ENCODE measurements at places on chromosomes 7 and 10.

DNA sequence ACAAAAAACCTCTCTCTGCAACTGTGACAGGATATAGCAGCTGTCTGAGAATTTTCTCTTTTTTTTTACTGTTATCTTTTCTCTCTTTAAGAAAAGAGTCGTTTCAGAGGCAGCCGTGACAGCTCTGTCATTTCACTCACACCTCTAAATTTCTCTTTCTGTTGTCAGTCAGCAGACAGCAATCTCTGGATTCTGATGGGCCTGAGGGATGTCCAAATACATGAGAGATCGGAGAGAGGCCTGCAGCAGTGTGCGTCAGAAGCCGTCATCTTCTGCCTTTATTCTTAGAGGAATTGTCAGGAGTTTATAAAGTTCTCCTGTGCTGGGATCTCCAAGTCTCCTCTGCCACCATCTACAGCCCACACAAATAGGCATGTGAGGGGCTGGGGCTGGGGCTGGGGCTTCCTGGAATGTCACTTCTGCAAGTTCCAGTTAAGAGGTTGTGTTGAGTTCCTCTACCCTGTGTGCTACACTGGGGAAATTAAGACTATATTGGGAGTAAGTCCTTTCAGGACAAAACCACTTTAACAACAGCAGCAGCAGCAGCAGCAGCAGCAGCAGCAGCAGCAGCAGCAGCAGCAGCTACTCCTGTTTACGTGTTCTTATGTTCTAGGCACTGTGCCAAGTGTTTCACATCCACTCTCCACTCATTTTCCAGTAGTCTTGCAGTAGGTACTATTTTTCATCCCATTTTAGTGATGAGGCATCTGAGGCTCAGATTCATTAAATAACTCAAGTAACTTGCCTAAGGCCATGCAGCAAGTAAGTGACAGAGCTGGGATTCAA, 541.3 kb downstream of the LRMDA start:
- no peak for DNase-seq

- DNase-seq = no peak
These were observed 39.6 kb downstream of the COL26A1 start for GRCh38 chr7:101402081-101402779.

- DNase-seq = no peak
These were observed 307.8 kb downstream of the GPAM start for GRCh38 chr10:111875725-111876124.

GRCh38 chr10:116255886-116256751, 16.9 kb downstream of the GFRA1 start:
- DNase-seq = no peak

- DNase-seq = no peak
These were observed 12.3 kb downstream of the CAV2 start for GRCh38 chr7:116511552-116512519.

DNA sequence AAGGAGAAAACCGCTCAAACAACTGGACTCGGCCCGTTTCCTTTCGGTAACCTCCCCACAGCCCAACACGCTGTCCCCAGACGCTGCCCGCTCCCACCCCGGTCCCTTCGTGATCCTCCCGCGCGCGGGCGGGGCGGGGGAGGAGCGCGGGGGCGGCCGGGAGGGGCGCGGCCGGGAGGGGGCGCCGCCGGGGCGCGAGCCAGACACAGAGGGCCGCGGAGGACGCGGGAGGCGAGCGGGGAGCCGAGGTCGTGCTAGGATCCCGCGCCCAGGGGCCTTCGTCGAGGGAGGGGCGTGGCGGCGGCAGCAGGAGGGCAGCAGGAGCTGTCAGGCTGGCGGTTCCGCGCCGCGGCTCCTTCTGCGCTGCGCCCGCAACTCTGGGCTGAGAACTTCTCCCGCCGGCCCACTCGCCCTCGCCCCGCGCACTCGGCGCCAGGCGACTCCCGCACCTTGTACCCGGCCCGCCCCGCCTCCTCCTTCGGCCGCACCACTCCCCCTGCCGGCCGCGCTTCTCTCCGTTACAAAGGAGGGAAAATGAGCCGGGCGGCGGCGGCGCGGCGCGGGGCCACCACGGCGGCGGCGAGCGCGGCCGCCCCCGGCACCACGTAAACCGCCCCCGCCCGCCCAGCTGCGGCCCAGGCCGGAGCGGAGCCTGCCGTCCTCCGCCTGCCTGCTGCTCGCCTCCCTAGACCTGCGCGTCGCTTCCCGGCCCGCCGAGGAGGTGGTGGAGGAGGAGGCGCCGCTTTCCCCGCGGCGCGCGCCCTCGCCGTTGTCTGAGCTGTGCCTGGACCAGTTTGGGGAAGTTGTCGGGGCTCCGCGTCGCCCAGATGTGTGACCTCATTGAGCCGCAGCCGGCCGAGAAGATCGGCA, at the start of gene CDK14:
TSS of gene CDK14 (plus strand) at position 521 of the 870 bp plus-strand sequence. CDS start at position 828, 307 bp downstream.
- no peak for DNase-seq

- no peak for DNase-seq
These were observed 83.2 kb downstream of the CAMK1D start for GRCh38 chr10:12432402-12433189.

DNA sequence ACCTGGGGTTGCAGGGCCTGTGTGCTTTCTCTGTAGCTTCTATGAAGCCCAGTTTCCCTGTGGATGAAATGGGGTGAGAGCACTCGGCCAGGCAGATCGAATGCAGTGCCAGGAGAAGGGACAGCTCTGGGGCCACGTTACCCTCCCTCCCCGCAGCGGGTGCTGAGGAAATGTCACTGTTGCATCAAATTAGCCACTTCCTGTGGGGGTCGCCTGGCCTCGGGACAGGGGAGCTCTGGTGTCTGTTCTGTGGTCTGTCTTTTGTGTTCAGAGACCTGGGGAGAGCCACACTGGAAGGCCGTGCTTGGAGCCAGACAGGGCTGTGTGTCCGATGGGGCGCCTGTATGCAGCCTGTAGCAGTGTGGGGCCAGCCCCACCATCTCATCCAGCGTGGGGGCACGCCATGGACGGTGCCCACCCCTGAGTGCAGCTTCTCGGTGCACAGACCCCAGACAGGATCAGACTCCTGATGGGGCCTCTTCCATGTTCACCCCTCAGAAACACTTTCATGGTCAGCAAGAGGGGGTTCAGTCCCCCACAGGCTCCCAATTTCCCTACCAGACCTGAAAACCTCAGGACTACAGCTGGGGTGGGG, 13.6 kb downstream of the TTYH3 start:
- no peak for DNase-seq

DNA sequence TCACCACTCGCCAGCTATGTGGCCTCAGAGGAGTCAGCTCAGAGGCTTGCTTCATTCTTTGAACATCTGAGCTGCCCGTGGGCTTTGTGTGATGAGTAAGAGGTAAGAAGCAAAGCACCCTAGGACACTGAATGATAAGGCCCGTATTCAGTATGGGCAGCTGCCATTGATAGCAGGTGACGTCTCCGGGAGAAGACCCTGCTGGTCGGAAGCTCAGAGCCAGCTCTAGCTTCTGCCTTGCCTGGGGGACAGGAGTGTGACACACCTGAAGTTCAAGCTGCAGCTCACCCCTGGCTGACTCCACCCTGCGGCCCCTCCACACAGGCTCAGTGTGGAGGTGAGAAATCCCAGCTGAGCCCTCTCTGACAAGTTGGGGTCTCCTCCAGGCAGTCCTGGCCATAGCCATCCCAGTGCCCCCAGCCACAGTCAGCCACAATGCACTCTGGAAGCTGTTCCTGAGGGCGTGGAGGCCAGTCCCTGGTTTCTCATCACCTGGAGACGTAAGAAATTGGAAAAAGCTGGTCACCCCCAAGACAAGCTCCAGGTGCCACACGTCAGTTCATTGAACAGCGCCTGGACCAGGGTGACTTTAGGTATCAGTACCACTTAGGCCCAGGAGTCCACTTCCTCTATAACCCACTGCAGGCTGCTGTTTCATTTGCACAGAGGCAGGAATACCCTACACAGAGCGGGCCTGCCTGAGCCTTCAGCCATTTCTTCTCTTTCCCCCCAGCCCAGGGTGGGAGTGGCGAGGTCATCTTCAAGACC, 164.9 kb upstream of the RHEB start:
- no peak for DNase-seq

GRCh38 chr10:132883391-132883881, 58.9 kb downstream of the CFAP46 start:
- DNase-seq = no peak

DNA sequence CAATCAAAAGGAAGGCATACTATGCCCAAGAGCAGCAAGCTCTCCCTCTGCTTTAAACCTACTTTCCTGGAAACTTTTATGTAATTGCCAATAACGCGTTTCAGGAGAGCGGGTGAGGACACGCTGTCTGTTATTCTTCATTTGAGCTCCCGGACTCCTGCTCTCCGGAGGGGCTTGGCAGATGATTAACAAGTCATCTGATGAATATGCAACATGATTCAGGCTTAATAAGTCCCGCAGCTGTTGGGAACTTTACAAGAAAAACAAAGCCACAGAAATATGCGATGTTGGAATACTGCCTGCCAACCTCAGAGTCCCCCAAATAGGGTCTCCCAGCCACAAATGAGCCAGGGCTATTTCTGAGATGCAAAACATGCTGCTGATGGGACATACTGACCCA, 348.0 kb downstream of the GPAM start:
- no peak for DNase-seq

- no peak for DNase-seq
These were observed 1.2 kb upstream of the SDHAF3 start for GRCh38 chr7:97116308-97116707.

DNA sequence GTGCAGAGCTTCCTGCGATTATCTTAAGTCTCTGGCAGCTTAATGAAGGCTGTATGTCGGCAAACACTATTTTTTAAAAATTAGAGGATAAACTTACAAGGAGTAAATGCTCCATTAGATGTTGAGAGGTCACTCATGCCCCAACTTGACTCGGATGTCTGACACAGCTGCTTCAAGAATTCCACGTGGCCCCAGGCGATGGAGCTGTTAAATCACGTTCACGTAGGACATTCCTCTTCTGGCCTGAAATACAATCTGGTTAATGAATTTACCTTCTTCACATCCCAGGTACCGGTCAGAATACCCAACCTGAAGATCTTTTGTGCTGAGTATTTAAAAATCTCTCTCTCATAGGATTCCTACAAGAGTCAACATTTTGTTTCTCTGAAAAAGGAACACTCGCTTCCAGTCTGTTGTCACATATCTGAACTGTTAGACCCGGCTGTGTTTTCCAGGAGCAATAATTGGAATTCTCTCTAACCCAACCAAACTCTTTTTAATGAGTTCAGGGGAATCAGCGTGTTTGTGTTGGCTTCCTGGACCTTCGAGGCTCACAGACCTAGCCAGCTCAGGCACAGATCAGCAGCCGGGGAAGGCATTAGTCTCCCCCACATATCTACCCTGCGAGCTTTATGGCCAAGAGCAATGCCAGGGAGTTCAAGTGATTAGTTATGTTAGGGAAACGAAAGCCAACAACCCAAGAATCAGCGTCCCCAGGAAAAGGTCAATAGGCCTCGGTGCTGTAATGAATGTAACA, 284.9 kb downstream of the FGFR2 start:
- no peak for DNase-seq

GRCh38 chr7:101066833-101067177, 18.5 kb upstream of the TRIM56 start:
- no peak for DNase-seq

DNA sequence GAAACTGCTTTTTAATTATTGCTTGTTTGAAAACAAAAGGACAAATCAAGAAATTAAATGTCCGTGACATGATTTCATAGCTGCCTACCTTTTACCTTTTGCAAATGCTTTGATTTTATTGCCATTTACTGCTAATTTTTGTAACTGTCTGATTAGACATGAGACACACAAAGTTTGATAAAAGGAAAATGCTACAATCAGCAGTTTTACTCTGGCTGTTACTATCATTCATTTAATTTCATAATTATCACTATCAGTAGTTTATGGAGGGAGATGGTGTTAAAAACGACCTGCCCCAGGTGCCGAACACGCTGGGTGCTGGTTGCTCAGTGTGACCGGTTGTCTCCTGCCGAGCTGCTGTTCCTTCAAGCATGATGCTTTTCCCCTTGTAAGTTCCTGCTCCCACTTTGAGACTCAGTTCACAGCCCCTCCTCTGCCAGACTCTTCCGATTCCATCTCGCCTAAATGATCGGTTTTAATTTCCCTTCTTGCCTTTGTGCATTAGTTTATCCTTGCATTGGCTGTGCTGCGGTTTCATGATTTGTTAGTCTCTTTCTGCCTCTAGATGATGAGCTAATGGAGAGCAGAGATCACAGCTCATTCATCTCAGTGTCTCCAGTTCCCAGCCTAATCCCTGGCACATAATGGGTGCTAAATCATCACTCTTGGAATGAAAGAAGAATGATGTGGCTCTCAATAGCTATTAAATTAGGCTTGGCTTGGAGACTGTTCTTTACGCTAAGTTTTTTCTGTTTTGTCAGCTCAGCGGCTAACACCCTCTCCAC, 110.6 kb downstream of the PFKFB3 start:
- DNase-seq = no peak

GRCh38 chr10:120562956-120563355, 105.9 kb downstream of the PLPP4 start:
- DNase-seq = no peak

DNA sequence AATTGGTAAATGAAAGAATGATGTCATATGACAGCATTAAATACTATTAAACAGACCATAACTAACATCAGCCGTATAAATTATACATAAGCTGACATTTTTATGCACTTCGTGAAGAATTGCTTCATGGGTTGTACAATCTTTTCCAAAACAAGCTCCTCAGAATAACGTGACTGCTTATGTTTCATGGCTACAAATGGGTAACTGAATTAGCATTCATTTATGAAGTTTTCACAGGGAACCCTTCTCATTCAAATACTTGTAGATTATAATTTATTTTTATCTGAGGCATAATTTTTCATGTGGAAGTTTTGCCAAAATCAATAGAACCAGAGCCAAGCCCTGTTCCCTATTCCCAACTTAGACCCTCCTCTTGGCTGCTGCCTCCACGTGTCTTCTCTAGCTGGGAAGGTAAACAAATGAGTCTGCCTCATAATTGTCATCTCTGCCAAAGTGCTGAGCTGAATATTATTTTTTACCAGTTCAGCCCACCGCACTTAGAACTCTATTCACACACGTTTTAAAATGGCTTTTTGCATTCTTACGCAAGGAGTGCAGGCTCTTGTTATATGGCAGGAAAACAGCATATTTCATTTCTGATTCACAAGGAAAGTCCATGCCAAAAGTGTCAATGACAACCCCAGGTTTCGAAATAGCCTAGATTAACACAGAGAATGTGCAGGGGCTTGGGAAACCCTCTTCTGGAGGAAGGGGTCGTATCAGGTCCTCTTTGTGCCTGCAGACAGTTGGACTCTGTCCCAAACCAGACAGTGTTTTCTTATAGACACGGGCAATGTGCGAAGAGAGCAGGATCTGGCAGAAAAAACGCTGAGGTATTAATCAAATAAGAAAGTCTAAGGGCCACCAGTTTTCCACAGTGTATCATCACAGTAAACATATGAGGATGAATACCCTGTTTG, 370.7 kb upstream of the MGMT start:
- no peak for DNase-seq

DNA sequence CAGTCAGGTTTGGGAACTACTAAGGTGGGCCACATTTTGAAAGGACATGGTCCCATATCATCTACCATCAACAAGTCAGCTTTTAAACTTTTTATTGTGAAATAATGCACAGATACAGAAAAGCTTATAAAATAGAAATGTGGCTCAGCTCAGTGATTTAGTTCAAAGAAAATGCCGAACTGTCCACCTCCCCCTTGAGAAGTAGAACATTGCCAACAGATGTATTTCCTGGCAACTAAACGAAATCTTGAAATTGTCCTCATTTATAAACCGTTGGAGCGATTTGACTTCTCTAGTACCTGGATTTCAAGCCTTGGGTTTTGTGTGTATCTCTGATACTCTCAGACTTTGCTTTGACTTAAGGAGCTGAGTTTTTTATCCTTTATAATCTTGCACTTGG, 32.7 kb upstream of the SMNDC1 start:
- DNase-seq = no peak

GRCh38 chr10:74290708-74291107, 139.7 kb downstream of the ADK start:
- no peak for DNase-seq

- DNase-seq = no peak
These were observed 31.5 kb downstream of the SHTN1 start for GRCh38 chr10:116973371-116973905.

Data from NCI-H524 treated with DMSO at 0.1 percent for 48 hours (cell line).